ENCODE measurements at places on chromosomes 3 and 15. TPM values are rescaled to one million over a fixed set of nuclear protein-coding genes. Genes with fewer than 3 reads are reported as not detected.

The TMEM158 gene
- total RNA-seq = 19.3 TPM

The CLDN1 gene
- 0.18 TPM for total RNA-seq

The FGD5 gene
- total RNA-seq = 0.18 TPM

The CYP11A1 gene
- total RNA-seq = 0.33 TPM

The LRRC31 gene
- total RNA-seq = not detected
